ENCODE measurements at places on chromosomes 12 and 14. TPM values are rescaled to one million over a fixed set of nuclear protein-coding genes. Genes with fewer than 3 reads are reported as not detected.

Gene NTN4
- total RNA-seq: 85.3 TPM

Gene MGP
- total RNA-seq: 454 TPM

Gene ALX1
- total RNA-seq: not detected

Gene AICDA
- total RNA-seq: 0.12 TPM

Gene EMP1
- total RNA-seq: 208 TPM

Gene HAL
- 0.93 TPM for total RNA-seq

Gene DPY19L2
- 27.7 TPM for total RNA-seq

Gene KCNMB4
- 2.8 TPM for total RNA-seq

Gene ZCRB1
- 50.2 TPM for total RNA-seq

Gene CCDC175
- not detected for total RNA-seq

Gene AKAP5
- total RNA-seq: 0.24 TPM

Gene CYP27B1
- total RNA-seq: 0.33 TPM

Gene CLEC4D
- not detected for total RNA-seq

Gene SMCO2
- not detected for total RNA-seq

Gene SERPINA12
- not detected for total RNA-seq

Gene SRRM4
- not detected for total RNA-seq

Gene IRF2BPL
- total RNA-seq: 42.0 TPM

Gene KIF26A
- 14.1 TPM for total RNA-seq

Gene ADAM21
- total RNA-seq: 0.35 TPM

Gene KRT73
- total RNA-seq: not detected

Gene DIABLO
- 36.9 TPM for total RNA-seq

Gene CD69
- 1.7 TPM for total RNA-seq

Gene GPRC5D
- total RNA-seq: not detected

Gene TTC9
- 5.3 TPM for total RNA-seq

Gene BEST3
- total RNA-seq: not detected

Gene HIF1A
- total RNA-seq: 81.2 TPM

Gene TMEM30B
- total RNA-seq: 3.7 TPM

Gene PLA2G1B
- not detected for total RNA-seq

Gene IFNG-AS1
- total RNA-seq: not detected

Gene KRT72
- not detected for total RNA-seq

Gene TCP11L2
- 34.0 TPM for total RNA-seq

Gene TPPP2
- total RNA-seq: 0.86 TPM

Gene PRR13
- 38.8 TPM for total RNA-seq

Gene EXOC3L4
- 0.37 TPM for total RNA-seq

Gene GYS2
- not detected for total RNA-seq

Gene IL26
- not detected for total RNA-seq

Gene SIRT4
- total RNA-seq: 5.6 TPM

Gene FGF6
- total RNA-seq: not detected

Gene GARIN6
- not detected for total RNA-seq

All from right atrium auricular region (tissue), 2 donors.